ENCODE measurements at places on chromosomes 16 and 17. TPM values are rescaled to one million over a fixed set of nuclear protein-coding genes. Genes with fewer than 3 reads are reported as not detected.

ABCA8 gene
- 27.4 TPM for total RNA-seq

MYO15A gene
- 0.30 TPM for total RNA-seq

CA10 gene
- total RNA-seq: not detected

CCL17 gene
- not detected for total RNA-seq

DNA sequence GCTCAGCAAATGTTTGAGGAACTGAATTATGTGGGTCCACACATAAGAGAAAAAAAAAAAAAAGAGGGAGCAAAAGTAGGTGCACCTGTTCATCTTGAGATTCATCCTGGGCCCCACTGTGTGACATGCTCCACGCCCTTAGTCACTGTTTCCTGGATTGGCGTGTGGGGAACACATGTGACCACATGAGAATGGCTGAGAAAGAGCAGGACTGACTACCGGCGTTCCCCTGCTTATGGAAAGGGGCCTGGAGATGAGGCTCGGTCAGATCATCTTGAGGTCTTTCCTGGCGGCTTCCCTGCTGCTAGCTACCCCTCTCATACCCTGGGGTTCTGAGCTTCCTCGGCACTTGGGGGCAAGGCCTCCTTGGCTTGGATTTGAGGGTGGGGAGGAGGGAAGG lies 3.9 kb downstream of the DEXI start:
- DNase-seq: no peak

DNA sequence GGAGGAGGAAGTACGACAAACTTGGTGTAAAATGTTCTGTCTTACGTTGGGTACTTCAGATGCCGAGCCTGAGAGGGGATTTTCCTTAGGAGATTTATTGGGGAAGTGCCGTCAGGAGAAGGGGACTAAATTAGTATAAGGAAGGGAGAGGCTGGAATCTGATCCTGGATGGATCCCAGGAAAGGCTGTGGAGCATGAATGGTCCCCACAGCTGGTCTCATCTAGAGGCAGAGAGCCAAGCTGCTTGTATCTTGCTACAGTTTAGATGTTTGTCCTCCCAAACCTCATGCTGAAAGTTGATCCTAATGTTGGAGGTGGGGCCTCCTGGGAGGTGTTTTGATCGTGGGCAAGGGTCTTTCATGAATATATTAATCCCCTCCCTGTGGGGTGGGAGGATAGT lies 798.4 kb upstream of the EEF2KMT start:
- no peak for DNase-seq

GRCh38 chr17:82338858-82339633 lies 5.5 kb upstream of the SECTM1 start:
- peak; percentile 52 for DNase-seq

GRCh38 chr17:81200695-81201580 lies 21.8 kb downstream of the CEP131 start:
- peak; percentile 68 for DNase-seq

DNA sequence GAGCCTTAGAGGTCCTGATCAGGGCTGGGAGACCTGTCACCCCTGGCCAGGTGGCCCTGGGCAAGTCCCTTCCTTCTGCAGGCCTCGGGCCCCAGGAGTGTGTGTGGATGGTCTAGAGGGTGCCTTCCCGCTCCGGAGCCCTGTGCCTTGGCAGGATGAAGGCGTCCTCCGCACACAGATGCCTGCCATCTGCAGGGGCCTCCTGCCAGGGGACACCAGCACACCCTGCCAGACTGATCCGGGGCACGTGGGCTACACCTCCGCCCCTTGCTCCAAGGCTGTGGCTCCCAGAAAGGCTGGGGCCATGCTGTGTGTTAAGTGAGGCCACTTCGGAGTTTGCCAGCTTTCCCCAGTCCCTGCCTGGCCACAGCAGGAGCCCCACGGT lies 30.7 kb downstream of the NPTX1 start:
- DNase-seq: no peak

GRCh38 chr16:17461951-17462729 lies 8.6 kb downstream of the XYLT1 start:
- no peak for DNase-seq

DNA sequence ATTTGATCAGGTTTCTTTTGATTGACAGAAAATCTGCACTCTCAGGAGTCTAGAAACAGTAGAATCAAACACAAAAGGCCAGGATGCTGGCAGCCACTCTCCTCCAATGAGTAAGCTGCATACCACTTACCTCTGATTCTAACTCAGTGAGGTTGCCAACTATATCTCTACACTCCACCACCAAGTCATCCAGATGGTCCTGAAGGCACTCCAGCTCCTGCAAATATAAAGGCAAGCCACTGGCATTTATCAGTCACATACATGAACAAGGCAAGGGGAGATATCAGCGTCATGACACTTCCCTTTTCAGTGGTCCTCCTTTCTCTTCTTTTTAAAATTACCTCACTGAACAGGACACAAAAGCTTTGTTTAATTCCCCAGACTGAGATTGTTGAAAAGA lies 53.1 kb upstream of the CLEC18B start:
- DNase-seq: no peak

- no peak for DNase-seq
These were observed 17.8 kb upstream of the KIF19 start for GRCh38 chr17:74307984-74308773.

- no peak for DNase-seq
These were observed 656 bp upstream of the IGFBP4 start for GRCh38 chr17:40442392-40443195.

DNA sequence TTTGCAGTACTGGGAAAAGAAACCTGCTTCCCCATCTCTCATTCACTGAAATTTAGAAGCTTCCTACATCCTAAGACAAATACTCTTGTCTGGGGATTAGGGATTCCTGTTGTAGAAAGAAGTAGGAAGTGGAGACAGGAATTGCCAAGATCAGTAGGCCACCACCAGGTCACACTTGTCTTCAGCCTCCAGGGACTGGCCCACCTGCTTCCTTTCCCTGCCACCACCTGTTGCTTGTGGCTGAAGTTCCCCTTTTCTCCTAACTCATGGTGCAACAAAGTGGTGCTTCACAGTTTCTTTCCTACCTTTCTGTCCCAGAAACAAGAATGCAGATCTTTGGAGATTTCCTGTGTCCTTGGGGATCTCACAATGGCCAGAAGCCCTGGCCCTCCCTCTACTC lies 82.4 kb downstream of the WNT3 start:
- no peak for DNase-seq

GRCh38 chr16:82655072-82655714 lies 28.4 kb downstream of the CDH13 start:
- peak; percentile 76 for DNase-seq

DNA sequence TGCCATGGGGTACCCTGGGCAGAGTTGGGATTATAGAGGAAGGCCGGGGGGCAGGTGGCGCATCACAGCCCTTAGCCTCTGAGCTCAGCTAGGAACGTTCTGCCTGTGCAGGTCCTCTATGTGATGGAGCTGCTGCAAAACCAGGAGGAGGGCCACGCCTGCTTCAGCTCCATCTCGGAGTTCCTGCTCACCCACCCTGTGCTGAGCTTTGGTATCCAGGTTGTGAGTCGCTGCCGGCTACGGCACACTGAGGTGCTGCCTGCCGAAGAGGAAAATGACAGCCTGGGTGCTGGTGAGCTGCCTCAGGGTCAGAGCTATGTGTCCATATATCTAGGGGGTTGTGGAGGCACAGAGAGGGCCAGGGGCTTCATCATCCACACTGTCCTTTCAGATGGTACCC lies 5.8 kb upstream of the NRN1L start:
- DNase-seq: no peak

GRCh38 chr17:73591296-73592078 lies 52.8 kb downstream of the SDK2 start:
- no peak for DNase-seq

DNA sequence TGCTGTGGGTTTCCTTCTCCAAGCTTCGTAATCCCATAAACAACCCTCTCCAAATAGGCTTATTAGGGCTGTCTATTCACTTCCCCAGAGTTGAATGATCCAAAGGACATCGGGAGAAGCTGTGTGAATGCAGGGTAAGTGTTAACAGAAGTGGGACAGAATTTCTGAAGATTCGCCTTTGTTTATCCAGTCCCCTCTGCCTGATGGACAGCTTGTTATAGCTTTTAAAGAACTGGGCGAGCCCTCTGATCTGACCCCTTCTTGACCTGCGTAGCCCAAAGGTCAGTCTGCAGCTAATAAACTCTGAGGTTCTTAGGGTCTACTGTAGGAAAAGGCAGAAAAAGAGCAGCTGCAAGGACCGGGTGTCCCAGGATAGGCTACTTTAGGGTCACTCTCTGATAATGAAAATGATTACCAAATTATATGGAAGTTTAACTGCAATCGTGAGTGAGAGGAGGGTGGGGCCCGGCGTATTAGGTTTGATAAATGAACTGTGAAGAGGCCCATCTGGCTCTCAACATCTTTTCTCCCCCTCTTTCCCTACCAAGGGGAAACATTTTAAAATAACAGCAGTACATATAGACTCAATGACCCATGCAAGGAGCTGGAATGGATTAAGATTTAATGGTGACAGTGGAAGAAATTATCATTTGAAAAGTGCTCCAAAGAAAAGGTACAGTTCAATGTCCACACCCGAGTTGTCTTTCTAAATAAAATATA lies 233.4 kb downstream of the FTO start:
- DNase-seq: no peak
